Renal cortical epithelial cell (primary cell): ENCODE measurements at places on chromosomes 1 and 21. TPM values are rescaled to one million over a fixed set of nuclear protein-coding genes. Genes with fewer than 3 reads are reported as not detected.

Gene ENO1
- 2,797 and 3,316 TPM in 2 replicates for total RNA-seq

Gene ITGB2
- total RNA-seq: 6.1 and 8.8 TPM in 2 replicates

Gene IGSF9
- not detected in 2 replicates for total RNA-seq

Gene TNFRSF25
- total RNA-seq: 3.3 and 9.7 TPM in 2 replicates

Gene REN
- total RNA-seq: not detected in 2 replicates

Gene TRAPPC10
- 26.9 and 31.3 TPM in 2 replicates for total RNA-seq

Gene GIPC2
- 1.1 and 4.9 TPM in 2 replicates for total RNA-seq

Gene ZNF496
- 15.3 and 23.1 TPM in 2 replicates for total RNA-seq

Gene PSMD4
- 181 and 257 TPM in 2 replicates for total RNA-seq

Gene MYOM3
- 1.5 and 9.0 TPM in 2 replicates for total RNA-seq

Gene VASH2
- total RNA-seq: 0.35 TPM in 1 of 2 replicates, not detected in the other

Gene MYOG
- not detected in 2 replicates for total RNA-seq

Gene ITLN1
- total RNA-seq: not detected in 2 replicates

Gene SHE
- total RNA-seq: 0.17 and 0.35 TPM in 2 replicates

Gene GUCA2B
- total RNA-seq: not detected in 2 replicates

Gene IVL
- total RNA-seq: 0.15 and 2.4 TPM in 2 replicates

Gene RAB3B
- 15.6 and 33.9 TPM in 2 replicates for total RNA-seq
